GM23338 (cell line): ENCODE measurements at places on chromosomes 3 and 15.

DNA sequence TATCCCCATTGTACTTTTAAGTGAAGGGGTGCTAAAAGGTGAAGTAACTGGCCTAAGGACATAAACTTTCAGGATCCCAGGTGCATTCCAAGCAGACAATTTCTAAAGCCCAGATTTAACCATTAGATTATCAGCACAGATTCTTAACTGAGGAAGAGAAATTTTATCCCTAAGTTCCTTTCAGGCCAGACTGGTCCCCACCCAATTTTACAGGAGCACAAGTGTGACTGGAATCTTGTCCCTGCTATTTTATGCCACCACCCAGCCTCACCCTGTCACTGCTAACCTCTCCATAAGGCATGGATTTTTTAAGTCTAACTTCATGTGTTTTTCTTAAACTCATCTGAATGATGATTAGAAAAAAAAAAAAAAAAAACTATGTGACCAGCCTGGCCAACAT is 37.1 kb upstream of the ATP1B3 start:
- no peaks in the 10 kb centered on the region for H3K36me3 ChIP-seq
- no peak overlapping the region for H3K4me3 ChIP-seq
- H3K27ac ChIP-seq, result no peak overlapping the region

- no peak overlapping the region for H3K27ac ChIP-seq
- no peak for DNase-seq
- H3K4me1 ChIP-seq, result no peaks in the 10 kb centered on the region
- H3K36me3 ChIP-seq, result peaks cover 11% of the 10 kb centered on the region; the same call in 1 of the 2 replicates
- H3K4me3 ChIP-seq, result no peak overlapping the region
These were observed 25.6 kb downstream of the IQCB1 start for GRCh38 chr3:121809249-121809648.

DNA sequence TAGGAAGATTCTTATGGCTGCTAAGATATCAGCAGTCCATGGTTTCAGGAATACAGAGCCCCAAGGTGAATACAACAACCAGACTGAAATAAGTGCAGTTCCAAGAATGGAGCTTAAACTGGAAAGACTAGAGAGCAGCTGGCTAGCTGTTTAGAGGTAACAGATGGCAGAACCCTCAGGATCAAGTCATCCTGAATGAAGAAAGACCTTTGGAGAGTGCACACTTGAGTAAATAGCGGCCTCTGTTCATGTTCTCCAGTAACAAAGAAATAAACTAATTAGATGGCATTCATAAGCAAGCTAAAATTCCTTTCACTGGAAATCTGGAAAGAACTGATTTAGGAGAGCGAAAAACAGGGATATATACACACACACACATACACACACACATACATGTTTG is 968.4 kb downstream of the FHIT start:
- H3K27me3 ChIP-seq, result no peaks in the 10 kb centered on the region
- no peak for DNase-seq
- no peak overlapping the region for H3K27ac ChIP-seq
- H3K4me1 ChIP-seq, result no peaks in the 10 kb centered on the region
- H3K36me3 ChIP-seq, result no peaks in the 10 kb centered on the region

- no peaks in the 10 kb centered on the region for H3K36me3 ChIP-seq
- peak overlapping the region; percentile 36; the same call in 1 of the 2 replicates for H3K4me3 ChIP-seq
- H3K27me3 ChIP-seq, result peaks cover 9% of the 10 kb centered on the region; the same call in 1 of the 2 replicates
- no peak overlapping the region for H3K27ac ChIP-seq
- no peaks in the 10 kb centered on the region for H3K4me1 ChIP-seq
These were observed 64.0 kb upstream of the CPOX start for GRCh38 chr3:98657457-98657856.

- no peak overlapping the region for H3K27ac ChIP-seq
- H3K27me3 ChIP-seq, result no peaks in the 10 kb centered on the region
- DNase-seq, result no peak
- no peaks in the 10 kb centered on the region for H3K36me3 ChIP-seq
- H3K4me1 ChIP-seq, result no peaks in the 10 kb centered on the region
These were observed 95.7 kb upstream of the C3orf80 start for GRCh38 chr3:160129459-160130061.
